Bone marrow (tissue), 2 donors: ENCODE measurements at places on chromosomes 5 and 9.

GRCh38 chr5:73759771-73760170, 133.8 kb downstream of the ARHGEF28 start:
- DNase-seq, result no peak

DNA sequence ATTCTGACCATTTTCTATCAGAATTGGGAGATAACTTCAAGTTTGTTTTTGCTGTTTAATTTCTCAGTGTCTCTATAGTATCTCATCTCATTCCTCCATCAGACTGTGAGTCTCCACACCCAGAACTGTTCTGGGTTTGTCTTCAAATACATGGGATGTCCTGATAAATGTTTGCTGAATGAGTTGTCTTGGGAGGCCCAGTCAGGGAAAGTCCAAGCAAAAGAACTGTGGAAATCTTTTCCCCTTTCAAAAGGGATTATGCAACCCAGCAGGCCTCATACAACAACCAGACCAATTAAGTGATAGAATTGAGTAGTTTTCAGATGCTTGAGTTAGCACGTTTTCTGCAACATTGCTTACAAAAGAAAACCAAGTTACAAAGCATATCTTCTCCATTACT, 324.4 kb downstream of the BRINP1 start:
- DNase-seq, result no peak

- no peak for DNase-seq
Measured at GRCh38 chr5:57094753-57095683, 78.8 kb upstream of the GPBP1 start.

DNA sequence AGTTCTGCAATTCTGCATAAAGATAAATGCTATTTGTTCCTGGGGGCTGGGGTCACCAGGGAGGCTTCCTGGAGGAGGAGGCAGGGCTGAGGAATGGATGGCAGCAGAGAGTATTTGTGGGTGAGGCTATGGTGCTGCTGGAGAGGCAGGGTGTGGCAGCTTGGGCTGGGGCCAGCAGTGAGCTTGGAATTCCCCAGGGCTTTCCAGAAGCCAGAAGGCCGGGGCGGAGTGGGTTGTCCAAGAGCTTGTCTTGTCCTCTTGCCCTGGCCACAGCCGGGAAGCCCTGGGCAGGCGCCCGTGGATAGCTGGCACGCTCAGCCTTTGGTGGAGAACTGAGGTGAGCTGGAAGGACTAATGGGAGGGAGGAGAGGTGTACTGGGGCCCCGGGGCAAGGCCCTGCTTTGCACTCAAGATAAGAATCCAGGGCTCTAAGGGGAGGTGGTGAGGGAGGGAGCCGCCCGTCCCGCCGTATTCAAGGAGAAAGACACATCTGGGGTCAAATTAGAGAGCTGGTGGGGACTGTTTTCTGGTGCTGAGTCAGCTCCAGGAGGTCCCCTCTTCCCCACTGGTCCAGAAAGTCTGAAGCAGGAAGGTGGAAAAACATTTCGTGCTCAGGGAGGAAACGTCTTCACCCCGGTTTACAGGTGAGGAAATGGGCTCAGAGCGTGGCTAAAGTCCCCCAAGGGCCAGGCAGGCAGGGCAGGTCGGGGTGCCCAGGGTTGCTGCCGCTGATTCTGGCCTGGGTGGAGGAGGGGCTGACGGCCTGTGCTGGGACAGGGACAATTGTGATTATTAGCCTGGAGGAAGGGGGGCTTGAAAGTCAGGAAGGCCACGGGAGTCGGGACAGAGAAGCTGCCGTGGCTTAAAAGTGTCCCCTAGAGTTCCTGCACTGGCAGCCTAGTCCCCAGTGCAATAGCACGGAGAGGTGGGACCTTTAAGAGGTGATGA, 26.9 kb upstream of the CNOT6 start:
- no peak for DNase-seq

DNA sequence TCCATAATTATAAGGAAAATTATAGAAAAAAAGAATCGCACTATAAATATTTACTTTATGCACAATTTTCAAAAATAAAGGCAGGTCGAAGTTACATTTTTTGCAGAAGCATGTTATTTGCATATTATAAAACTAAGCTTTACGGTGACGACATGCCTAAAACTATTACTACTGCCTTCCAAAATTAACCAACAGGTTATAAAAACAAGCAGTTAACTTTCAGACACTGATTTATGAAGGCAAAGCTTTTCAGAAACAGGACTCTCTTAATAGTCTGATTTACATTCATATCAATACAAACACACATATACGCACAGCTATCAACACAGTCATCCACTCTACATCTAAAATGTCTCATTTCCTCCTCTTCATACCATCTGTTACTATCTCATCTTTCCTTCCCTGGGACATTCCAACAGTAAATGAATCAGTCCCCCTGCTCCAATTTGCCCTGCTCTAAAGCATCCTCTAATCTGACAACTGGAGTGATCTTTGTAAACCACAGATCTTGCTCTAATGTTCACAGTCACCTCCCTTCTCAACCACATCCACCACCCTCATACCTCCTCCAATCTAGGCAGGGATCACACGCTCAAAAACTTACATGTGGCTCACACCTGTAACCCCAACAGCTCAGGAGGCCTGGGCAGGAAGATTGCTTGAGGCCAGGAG, 21.6 kb downstream of the FBXW11 start:
- no peak for DNase-seq

DNA sequence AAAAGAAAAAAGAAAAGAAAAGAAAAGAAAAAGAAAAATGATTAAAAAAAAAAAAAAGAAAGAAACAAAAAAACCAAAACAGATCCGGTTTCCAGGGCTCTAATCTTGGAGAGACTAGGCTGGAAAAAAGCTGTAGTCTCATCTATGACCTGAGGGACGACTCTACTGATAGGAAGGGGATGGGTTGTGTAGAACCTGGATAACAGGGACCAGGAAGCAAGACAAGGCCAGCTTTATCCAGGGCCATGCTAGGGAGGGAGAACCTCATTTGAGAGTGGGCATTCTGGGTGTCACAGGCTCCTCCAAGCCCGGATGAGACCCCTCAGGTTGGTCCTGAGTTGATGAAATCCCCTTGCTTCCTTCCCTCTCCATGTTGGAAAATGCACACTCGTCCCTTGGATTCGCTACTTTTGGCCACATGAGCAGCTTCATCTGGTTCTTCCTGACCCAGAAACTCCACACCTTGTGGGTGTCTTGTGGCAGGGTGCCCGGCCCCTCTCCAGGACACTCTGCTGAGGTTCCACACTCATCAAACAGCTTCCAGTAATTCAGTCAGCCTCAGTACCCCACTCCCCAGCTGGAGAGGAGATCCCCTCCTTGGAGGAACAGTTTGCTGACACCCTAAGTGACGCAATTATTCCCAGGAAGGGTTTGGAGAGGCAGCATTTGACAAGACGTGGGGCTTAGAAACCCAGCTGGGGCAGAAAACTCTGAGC, 71.1 kb upstream of the LHFPL2 start:
- DNase-seq, result no peak

- no peak for DNase-seq
Measured at GRCh38 chr9:95822015-95822414, 53.5 kb upstream of the ERCC6L2 start.

DNA sequence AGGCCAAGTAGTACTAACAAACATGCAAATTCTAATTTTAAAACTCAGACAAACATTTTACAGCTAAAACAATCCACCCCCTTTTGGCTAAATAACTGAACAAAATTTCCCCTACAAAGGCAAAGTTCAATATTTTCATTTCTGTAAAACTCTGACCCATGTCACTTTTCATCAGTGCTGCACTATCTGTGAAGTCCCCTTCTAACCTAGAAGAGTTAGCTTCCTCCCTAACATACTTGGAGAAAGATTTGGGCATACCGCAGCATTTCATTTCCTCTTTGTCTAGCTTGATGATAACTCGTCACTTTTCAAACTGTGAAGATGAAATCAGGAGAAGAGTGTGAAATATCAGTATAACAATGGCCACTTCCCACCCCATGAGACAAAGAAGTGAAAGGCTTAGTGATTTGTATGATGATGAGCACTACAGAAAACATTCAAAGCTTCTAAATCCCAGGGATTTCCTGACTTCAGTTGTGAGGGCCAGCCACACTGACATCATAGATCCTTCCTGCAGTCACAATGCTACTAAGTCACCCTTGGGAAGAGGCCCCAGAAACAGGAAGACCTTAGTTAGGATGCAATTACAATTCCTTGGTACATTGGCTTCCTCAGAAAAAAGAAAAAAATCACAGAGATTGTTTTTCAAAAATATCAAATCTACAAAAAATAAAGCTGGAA, at the start of gene FAM81B:
Gene FAM81B, plus strand, starts transcription at position 555 of the 681 bp plus-strand sequence. Its CDS starts 24 bp downstream, at position 579.
- no peak for DNase-seq

DNA sequence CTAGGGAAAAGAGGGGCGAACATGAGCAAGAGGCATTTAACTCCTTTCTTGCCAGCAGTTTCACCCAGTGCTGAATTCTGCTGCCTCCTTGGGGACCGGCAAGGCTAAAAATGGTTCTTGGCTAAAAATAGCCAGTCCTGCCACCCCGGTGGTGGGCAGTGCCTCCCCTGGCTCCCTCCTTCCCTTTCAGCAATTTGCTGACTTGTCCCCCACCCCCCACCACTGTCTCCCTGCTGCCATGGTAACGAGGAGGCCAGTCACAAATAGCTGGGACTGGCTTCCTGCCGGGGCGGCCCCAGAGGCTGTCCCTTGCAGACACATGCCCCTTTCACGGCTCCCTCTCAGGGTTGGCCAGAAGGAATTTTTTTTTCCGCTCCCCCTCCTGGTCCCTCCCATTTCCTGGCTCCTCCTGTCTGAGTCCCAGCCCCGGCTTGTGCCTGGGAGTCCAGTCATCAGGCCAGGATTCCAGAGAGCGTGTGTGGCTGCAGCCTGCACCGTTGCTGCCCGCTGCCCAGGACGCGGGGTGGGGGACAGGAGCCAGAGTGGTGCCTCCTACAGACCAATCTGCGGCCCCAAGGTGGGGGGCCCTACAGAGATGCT, 130.3 kb downstream of the RGS3 start:
- DNase-seq, result no peak

DNA sequence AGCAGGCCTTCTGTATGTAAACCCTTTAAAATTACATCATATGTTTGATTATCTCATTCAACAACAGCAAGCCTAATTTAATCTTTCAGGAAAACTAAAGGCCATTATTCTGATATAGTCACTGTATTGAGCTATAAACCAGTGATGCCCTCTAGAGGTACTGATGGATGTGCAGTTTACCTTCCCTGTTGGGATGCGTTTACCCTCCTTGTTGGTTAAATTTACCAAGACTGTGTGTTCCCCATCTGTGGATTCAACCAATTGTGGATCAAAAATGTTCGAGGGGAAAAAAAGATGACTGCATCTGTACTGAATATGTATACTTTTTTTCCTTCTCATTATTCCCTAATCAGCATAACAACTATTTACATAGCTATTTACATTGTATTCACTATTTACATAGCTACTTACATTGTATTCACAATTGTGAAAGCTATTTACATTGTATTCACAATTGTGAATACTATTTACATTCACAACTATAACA, 3.7 kb upstream of the BAAT start:
- DNase-seq, result no peak

DNA sequence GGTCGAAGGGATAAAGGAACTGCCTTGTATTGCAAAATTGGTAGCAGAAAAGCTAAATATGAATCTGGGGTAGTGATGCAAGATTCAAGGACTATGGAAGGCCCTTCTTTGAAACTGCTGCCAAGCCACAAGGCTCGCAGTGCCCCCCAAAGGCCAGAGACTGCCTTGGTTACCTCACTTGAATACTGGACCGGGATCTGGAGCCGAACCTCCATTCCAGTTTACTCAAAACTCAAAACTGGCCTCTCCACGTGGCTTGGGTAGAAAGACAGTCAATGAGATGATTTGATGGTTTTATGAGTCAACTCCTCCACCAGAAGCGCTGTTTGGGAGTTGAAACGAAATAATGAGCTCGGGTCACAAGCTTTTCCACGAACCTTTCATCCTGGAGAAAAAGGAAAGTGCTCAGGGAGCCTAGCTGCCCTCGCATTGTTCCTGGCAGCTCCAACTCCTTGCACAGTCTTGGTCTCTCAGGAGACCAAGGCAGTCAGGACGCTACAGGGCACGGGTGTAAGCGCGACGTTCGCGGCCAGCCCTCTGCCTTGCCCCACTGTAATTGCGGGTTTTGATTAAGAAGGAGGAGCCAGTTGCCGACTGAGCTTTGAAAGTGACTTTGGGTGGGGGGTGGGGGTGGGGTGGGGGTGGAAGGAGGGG, 2.8 kb downstream of the ST8SIA4 start:
- peak; percentile 88 for DNase-seq

DNA sequence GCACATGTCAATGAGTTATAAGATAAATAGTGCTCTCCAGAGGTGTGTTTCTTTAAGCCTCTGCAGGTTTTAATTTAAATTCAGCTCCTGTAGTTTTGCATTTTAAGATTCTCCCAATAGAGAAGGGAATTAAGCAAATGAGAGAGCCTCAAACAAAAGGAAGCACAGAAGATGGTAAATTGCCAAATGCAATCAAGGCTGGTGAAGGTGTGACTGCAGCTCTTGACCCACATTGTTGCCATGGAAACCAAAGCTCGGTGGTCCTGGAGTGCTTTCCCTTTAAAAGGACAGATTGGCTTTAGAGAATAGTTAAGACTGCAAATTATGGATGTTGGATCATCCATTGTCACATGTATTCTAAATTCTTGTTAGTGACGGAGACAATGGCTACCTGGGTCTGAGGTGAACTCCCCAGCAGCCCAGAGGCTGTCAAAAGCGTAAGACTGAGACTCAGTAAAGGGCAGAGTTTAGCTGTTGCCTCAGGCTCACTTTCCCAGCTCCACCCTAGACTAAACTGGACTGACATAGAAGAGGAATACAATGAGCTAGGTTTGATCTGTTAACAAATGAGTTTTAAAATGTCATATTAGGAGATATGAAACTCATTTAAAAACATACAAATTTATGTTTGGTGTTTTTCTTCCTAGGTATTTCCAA, 12.3 kb downstream of the GAPT start:
- no peak for DNase-seq

- no peak for DNase-seq
Measured at GRCh38 chr9:88652876-88653275, 117.9 kb downstream of the NXNL2 start.

DNA sequence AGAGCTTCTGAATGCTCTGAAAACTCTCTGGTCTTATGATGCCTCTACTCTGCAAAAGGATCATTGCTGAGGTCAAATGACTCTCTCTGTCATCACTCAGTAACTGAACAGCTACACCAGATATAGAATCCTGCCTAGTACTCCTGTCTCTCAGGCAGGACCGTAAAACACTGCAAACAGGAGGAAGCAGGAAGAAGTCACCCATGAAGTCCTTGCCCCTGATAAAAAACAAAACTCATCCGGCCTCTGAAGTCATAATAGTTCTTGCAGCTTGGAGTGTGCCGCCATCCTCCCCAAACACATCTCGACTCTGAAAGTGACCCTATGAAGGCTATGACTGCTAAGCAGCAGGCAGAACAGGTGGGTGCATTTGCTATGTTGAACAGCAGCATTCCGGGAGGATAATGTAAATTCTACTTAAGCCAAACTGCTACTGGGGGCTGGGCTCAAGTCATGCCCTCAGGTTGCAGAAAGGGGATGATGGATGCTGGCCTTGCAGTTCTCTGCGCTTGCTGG, 81.9 kb upstream of the FAM169A start:
- DNase-seq, result no peak

GRCh38 chr9:89368978-89369377, 50.7 kb downstream of the SECISBP2 start:
- no peak for DNase-seq

GRCh38 chr5:143559586-143560109, 156.2 kb upstream of the NR3C1 start:
- no peak for DNase-seq

- no peak for DNase-seq
Measured at GRCh38 chr5:41707853-41708603, 162.2 kb downstream of the OXCT1 start.

- DNase-seq, result no peak
Measured at GRCh38 chr5:59789197-59789596, 104.3 kb downstream of the PDE4D start.

GRCh38 chr5:125478599-125478998, 732.2 kb upstream of the ZNF608 start:
- DNase-seq, result no peak
